Activated T-cell treated with anti-CD3 and anti-CD28 coated beads for 24 hours (primary cell): ENCODE measurements at places on chromosomes 1 and 21.

DNA sequence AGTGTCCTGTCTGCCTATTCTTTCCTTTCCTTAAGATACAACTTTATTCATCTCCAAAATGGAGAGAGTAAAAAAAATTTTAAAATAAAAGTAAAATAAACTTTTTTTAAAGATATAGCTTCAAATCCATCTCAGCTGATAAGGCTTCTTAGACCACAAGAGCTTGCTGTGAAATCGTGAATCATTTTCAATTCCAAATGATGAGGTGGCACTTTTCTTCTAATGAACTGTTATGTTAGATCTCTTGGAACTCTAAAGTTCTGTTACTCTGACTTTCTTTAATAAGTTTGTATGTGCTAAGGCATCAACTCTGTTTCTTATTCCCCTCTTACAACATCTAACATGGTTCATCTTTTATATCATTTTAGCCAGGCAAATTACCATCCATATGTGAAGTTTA, 4.5 kb downstream of the SH3GLB1 start:
- DNase-seq = no peak

GRCh38 chr1:192807211-192808162, 1.4 kb upstream of the RGS2 start:
- no peak for DNase-seq

- no peak for DNase-seq
Measured at GRCh38 chr1:169610858-169611257, 19.1 kb downstream of the SELP start.

- no peak for DNase-seq
Measured at GRCh38 chr21:14543983-14544382, 2.1 kb downstream of the SAMSN1 start.

- no peak for DNase-seq
Measured at GRCh38 chr1:209673631-209674417, 1.4 kb upstream of the G0S2 start.

GRCh38 chr1:3827813-3828307, 29.2 kb downstream of the CEP104 start:
- DNase-seq = no peak

- DNase-seq = no peak
Measured at GRCh38 chr1:184940226-184940625, 34.1 kb downstream of the NIBAN1 start.

DNA sequence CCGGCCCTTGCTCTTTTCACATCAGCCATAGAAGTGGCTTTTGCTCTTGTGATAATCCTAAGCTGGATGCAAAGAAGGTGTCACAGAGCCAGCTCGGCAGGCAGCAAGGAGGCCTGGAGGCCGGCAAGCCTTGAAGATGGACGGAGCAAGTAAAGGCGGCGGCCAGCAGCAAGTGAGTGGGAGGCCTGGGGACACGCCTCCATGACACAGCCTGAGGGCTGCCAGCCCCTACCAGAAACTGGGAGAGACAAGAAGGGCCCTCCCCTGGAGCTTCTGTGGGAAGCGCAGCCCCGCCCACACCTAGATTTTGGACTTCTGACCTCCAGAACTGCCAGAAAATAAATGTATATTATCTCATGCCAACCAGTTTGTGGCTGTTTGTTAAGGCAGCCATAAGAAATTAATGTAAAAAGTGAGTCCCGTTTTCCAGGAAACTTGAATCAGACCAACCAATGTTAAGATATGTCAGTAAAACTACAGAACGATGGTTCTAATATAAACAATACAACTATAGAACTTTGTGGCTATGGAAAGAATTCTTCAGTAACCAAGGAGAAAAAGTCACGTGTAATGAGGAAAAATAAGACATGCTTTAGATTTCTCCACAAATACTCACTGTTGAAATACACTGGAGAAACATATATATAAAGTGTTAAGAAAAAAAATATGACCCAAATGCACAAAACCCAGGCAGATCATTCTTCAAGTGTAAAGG, 49.9 kb downstream of the BACE2 start:
- no peak for DNase-seq

DNA sequence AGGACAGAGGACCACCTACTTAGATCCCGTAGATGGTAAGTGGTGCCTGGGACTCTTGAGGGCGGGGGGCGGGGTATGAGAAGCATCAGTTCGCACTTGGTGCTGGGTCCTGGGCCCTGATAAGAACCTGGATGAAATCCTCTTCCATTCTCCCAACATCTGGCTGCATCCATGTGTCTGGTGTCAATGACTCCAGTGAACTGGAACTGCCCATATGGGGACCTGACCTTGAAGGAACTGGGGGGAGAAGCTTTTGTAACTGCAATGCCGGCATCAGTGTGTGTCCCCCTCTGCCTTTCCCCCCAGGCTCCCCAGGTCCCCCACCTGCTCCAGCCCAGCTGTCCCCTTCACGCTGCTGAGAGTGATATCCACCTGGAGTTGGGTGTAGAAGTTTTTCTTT, 49.7 kb upstream of the EPB41 start:
- DNase-seq = no peak

DNA sequence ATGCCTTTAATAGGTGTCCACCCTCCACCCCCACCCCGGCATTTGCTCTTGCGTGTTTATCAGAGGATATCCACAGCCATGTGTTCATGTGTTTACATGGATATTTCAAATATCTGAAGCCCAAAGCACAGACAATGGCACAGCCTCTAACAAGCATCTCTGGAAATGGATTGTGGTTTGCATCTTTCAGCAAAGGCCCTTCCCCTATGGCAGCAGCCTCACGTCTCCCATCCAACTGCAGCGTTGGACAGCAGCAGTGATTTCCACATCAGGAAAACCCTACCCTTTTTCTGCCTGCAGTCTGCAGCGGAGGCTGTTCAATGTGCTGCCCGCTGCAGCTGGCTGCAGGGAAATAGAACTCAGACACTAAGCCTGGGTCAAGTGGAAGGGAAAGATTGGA, 1.6 kb downstream of the RASSF5 start:
- DNase-seq = no peak

DNA sequence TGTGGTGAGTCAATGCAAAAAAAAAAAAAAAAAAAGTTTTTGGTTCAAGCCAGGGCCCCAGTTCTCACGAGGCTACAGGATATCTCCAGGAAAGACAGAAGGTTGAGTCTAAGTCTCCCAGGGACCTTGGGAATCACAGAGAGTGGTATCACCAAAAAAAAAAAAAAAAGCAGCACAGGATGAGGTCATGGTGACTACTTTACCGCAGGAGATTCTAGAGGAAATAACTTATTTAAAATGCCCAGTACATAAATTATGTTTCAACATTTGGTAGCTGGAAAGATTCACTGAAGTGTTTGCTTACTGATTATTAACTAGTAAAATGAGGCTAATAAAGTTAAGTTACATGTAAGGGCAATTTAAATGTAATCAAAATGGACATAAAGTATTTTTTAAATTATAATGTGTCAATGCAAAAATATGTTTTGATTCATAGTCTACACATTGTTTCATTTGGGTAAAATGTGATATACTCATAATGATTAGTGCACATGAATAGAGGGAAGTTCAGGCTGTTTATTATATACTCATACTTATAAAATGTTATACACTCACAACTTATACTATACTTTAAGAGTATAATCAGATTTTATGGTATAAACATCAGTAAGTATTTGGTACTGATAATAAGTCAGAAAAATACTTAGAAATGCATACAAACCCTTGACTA, 84.1 kb downstream of the PLPPR5 start:
- no peak for DNase-seq

DNA sequence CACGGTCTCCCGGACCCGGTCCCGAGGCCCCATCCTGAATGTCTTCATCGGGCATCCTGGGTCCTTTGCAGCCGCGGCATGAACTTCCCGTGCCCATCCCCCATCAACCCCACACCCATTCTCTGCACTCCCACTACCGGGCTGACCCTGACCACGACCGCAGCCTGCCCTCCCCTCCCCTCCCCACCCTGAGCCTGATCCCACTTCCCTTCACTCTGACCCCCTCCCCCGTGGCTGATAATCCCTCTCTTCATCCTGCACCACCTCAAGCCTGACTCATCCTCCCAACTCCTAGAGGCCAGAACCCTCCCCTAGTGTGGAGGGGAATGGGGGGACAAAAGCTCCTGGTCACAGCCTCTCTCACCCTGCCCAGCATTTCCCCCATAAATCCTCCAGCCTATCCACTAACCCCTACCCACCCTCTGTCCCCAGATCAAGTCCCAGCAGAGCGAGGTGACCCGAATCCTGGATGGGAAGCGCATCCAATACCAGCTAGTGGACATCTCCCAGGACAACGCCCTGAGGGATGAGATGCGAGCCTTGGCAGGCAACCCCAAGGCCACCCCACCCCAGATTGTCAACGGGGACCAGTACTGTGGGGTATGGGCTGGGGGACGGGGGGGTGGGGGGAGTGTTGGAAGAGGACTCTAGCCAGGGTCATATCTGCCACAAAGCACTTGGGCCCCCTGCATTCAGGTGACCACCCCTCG, 602 bp downstream of the SH3BGRL3 start:
- no peak for DNase-seq

GRCh38 chr1:209597499-209597898, 14.0 kb downstream of the CAMK1G start:
- DNase-seq = no peak

GRCh38 chr1:64934115-64934877, 32.1 kb downstream of the JAK1 start:
- no peak for DNase-seq

DNA sequence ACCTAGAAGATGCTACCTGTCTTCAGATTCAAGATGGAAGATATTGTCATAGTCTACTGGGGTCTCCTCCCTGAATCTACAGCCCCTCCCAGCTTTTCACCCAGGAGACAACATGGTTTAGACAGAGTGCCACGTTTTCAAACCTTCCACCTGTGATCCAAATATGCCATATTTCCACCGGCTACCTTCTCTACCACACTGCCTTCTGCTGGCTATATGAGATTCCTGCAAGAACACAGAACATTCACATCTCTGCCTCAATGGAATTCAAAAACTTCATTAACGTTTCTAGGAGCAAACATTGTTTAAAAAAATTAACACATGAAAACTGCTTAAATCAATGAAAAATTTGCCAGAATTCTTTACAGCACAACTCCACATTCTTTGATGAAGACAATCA, 12.9 kb upstream of the LELP1 start:
- DNase-seq = no peak

- no peak for DNase-seq
Measured at GRCh38 chr1:110112656-110113055, 413 bp downstream of the UBL4B start.

DNA sequence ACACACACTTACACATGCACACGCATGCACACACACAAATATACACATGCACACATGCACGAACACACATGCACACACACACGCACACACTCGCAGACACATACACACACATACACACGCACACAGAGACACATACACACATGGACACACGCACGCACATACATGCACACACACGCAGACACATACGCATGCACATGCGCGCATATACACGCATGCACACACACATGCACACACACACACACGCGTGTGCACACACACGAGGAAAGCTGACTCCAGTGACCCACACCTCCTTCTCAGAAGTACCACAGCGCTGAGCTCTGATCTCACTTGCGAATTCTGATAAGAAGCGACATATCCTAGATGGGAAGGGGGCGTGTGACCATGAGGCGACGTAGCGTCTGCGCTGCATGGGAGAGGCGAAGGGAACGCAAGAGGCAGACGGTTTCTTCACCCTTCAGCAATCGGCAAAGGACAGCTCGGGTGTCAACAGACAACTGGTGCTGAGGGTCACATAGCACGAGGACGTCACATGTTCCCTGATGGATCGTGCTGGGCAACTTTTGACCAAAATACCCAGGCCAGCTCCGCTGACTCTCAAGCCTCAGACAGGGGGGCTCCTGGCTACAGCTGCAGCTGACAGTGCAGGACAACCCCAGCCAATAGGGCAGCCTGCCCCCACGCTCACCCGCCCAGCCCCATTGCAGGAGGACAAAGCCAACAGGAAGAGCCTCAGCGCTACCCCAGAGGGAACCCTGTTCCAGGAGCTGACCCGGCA, 16.0 kb upstream of the PDE9A start:
- no peak for DNase-seq

GRCh38 chr1:150663321-150663720, 33.6 kb downstream of the GOLPH3L start:
- DNase-seq = no peak

- no peak for DNase-seq
Measured at GRCh38 chr1:116159177-116159576, 48.0 kb downstream of the MAB21L3 start.

- DNase-seq = no peak
Measured at GRCh38 chr21:34825948-34826548, 157.3 kb downstream of the CLIC6 start.

DNA sequence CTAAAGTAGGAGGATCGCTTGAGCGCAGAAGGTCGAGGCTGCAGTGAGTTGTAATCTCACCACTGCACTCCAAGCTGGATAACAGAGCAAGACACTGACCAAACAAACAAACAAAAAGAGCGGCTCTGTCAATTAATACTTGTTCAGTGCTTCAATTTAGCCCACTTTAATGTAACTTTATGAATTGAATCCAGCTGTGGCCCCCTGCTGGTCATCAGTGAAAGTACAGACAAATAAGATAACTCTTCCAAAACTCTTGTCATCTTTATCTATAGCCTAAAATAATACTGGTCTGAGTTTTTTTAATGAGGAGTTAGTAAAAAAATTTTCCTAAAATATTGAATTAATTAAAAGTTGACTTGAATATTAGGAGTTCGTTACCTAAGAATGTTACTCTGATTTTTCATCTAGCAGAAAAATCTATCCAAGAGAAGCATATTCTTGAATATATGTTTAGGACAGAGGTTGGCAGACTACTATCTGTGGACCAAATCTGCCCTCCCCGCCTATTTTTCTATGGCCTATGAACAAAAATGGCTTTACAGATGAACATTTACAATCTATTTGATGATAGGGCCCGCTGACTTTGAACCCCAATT, 26.1 kb downstream of the ATP5PF start:
- peak; percentile 14 for DNase-seq
